RPMI7951 (cell line): ENCODE measurements at places on chromosomes 4 and X. TPM values are rescaled to one million over a fixed set of nuclear protein-coding genes. Genes with fewer than 3 reads are reported as not detected.

DCUN1D4 gene
- total RNA-seq = 24.6 and 25.8 TPM in 2 replicates

ARSJ gene
- total RNA-seq = 7.1 and 10.5 TPM in 2 replicates

LDB2 gene
- total RNA-seq = 0.24 and 0.98 TPM in 2 replicates

EFNB1 gene
- total RNA-seq = 10.1 and 15.1 TPM in 2 replicates

ZCCHC12 gene
- total RNA-seq = not detected in 2 replicates

PRRG1 gene
- total RNA-seq = 11.9 and 12.6 TPM in 2 replicates

DNA sequence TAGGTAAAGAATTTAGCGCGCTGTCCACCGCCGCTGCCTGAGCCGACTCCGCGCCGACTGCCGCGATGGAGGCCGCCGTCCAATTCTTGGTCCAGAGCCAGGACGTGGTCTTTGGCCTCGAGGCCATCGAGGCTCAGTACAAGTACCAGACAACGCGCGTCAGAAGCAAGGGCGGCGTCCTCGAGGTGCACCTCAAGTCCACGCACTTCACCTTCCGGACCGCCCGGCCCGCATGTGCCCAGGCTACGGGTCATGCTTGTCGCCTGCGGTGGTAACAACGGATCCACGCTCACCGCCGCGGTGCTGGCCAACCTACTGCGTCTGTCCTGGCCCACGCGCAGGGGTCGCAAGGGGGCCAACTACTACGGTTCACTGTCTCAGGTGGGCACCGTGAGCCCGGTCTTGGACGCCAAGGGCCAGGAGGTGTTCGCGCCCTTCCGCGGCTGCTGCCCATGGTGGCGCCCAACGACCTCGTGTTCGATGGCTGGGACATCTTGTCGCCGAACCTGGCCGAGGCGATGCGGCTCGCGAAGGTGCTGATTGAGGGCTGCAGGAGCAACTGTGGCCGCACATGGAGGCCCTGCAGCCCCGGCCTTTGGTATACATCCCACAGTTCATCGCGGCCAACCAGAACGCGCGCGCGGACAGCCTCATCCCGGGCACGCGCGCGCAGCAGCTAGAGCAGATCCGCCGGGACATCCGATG, 128.0 kb downstream of the ANAPC4 start:
- DNase-seq = no peak

- DNase-seq = no peak
Measured at GRCh38 chrX:81206476-81206875, 4.6 kb downstream of the SH3BGRL start.

- no peak for DNase-seq
Measured at GRCh38 chr4:110415478-110415877, 60.5 kb upstream of the ENPEP start.

DNA sequence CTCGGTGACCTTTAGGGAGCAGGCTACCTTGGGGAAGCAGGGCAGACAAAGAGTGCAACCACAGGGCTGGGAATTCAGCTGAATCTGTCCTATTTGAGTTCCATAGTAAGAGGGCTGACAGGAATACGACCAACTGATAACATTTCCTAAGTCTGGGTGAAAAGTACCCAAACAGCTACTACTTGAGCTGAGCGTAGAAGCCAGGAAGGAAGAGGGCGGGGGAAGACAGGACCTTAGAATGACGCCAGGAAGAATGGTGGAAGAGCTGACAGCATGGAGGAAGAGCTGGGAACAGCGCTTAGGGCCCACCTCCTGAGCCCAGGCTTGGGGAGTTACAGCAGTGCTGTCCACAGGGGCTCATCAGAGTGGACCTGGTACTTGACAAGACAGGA, 14.4 kb downstream of the MECP2 start:
- no peak for DNase-seq

DNA sequence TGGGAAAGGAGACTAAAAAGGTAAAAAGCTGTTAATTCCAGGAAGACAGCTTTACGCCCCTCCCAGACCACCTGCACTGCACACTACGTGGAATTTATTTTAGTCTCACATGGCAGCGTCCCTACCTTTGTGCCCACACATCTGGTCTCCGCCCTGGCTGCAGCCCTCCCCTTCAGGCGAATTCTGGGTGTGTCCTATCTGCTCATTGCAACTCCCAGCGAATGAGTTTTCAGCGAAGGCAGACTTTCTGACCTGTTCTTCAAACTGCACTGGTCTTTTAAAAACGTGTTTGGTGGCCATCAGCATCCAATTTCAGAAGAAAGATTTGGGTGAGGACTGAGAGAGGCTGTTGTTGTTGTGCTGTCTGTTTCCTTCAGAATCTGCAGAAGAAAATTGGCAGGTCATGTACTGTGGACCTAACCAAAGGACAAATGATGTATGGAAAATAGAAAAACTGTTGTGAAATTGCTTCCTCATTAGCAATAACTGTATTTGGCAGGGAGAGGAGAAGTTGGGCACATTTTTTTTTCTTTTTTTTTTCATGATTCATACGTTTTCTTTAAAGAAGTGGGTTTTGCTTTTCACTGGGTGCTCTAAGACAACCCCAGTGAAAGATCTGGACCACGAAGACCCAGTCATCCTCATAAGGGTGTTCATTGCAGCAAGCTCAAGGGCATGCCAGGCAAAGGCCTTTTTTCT, 4.2 kb downstream of the TLR8 start:
- no peak for DNase-seq

- DNase-seq = no peak
Measured at GRCh38 chr4:53646795-53647194, 55.5 kb upstream of the LNX1 start.

DNA sequence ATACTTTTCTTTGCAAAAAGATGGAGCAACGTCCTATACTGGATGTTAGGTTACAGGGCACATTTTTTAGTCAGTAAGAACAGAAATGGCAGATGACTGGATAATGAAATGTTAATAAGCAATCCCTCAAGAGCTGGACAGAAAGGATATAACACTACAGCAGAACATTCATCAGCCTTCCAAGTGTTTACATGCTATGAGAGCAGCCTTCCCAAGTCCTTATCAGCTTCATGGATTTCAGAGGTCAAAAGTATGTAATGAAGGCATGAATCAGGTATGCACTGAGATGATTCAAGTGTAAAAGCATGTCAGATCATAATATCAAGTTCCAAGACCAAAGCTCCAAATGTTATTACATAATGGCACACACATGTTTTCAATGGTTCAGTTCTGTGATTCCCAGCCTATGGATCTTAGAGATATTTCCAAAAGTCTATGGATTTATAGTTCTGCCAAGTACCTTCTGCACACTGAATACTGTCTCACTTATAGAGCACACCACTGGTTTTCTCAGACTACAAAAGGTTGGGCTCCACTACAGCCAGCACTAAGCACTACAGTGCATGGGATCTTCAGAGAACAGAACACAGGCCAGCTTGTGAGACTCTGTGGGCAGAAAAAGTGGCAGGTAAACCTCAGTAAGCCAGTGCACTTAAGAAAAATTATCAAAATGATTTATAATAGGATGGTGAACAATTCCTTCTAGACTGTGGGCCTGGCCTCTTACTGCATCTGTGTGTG, 49.2 kb downstream of the GPC4 start:
- DNase-seq = no peak

- no peak for DNase-seq
Measured at GRCh38 chrX:85024044-85024443, 20.4 kb downstream of the APOOL start.

DNA sequence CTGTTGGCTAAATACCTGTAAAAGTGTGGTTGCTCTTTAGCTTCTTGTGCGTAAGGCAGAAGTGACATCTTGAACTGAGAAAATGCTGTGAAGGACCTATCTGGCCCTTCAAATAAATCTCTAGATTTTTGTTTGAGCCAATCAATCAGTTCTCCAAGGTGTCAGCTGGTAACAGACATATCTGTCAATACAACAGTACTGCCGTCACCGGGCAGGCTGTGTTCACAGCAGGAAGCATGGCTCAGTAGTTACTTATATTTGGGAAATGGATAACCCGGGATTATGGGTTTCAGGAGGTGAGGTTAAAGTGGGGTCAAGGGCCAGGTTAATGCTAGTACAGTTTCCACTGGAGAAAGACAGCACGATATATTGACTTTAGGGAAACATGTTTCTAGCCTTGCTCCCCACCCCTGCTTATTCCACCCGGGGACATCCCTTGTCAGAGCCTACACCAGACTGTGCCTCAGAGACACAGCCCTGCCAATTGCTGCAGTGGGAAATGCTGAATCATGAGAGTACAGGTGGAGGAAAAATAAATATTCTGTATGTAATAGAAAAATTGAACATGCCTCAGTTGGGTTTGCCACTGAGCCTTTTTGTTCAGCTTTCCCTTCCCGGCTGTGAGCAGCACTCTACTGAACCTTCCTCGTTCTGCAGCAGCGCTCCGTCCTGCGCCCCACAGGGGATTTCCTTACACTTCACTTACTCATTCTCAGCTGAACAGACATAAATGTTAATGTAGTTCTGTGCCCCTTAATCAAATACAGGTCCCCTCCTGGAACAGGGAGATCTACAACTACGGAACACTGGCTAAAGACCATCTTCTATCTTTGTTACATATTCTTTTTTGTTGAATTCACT, 121.1 kb downstream of the MGST2 start:
- no peak for DNase-seq

DNA sequence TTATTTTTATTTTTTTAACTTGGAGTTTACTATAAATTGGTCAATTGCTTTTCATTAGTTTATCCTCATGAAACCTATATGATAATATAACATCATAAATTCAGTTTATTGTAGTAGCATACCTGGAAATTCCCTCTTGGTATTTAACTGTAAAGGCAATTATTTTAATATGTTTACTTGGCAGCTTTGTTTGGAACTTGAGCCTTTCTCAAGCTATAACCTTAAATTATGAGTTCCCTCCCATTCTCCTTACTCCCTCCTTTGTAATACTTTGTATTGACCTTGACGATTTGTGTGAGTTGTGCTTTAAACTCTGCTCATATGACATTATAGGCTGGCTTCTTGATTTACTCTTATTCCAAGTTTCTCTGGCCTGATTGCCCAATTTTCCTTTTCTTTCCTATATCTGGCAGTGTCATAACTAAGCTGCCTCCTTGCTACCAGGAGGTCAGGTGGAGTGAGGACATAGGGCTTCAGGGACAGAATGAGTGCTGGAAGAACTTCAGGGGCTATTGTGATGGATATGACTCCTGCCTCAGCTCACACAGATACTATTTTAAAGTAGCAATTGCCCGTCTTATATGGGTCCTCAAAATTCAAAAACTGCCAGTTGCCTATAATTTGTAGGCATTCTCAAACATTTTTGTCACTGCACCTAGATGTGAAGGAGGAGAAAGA, 77.7 kb downstream of the RAP1GDS1 start:
- no peak for DNase-seq

- no peak for DNase-seq
Measured at GRCh38 chr4:147090486-147090885, 144.8 kb upstream of the TTC29 start.

DNA sequence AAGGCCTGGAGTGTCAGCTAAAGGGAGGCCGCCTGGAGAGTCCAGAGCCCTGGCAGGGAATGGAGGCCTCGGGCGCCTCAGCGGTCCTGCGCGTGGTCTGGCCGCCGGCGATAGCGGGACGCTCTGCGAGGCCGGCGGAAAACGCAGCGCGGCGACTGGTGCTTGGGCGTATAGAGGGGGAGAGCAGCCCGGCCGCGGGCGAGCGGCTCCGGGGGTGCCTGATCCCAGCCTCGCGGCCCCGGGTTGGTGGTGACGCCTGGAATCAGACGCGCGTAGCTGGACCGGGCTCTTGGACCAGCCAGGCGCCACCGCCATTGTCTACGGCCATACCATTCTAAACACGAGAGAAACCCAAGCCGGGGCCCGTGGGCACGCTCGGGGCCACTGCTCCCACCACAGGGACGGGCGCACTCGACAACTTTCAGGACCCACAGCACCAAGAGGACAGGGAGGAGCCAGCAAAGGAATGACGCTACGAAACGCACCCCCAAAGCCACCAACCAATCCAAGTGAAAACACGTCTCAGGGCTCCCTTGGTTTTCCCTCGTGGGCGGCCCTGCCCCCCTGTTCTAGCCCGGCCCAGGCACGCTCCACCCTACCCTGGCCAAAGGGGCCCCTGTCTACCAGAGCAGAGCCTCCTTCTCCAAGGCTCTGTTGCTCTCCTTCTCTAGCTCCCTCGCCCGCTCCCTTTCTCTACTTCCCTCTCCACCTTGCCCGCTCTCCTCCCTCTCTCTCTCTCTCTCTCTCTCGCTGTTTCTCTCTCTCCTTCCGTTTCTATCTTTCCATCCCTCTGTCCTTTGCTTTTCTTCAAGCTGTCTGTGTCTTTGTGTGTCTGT, 7.8 kb downstream of the FRG2 start:
- no peak for DNase-seq

DNA sequence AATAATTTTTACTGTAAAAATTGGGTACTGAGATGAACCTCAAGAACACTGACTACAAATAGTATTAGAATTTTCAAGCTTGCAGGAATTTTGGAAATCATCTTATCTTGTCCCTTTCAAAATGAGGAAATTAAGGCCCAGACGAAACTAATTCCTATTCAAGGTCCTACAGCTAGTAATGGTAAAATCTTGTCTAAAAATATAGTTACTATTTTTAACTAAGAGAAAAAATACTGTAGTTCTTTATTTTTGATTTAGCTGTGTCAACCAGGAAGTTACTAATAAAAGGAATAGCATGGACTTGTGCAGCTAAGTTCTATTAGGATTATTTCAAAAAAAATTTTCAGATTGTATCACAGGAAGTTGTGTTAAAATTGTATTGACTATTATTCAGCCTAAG, 12.7 kb downstream of the PRIMPOL start:
- DNase-seq = no peak

- no peak for DNase-seq
Measured at GRCh38 chr4:10161840-10162239, 45.2 kb upstream of the WDR1 start.

DNA sequence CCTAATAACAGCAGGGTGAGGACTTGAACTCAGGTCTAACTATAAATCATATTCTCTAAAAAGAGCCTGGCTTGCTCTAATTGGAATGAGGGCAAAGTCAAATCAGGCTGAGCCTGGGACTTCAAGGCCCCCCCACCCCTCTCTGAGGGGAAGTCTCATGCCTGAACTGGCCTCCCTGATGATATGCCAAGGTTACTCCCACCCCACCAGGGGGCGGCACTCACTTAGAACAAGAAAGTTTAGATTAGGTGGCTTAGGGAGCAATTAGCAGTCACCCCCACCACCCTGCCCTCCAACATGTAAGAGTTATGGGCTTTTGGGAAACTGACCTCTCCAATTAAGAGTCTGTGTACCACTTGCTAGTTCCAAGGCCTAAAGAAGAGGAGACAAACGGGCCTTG, 2.7 kb downstream of the FOXO4 start:
- DNase-seq = peak; percentile 52

DNA sequence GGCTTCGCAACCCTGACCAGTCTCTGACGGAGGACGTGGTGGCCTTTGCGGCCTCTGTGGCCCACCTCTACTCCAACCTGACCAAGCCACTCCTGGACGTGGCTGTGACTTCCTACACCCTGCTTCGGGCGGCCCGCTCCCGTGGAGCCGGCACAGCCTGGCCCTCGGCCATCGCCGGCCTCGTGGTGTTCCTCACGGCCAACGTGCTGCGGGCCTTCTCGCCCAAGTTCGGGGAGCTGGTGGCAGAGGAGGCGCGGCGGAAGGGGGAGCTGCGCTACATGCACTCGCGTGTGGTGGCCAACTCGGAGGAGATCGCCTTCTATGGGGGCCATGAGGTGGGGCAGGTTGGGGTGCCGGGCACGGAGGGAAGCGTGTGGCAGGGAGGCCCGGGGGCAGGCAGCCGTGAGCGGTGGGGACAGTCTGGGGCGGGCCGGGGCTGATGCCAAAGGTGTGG, 1.2 kb downstream of the ABCD1 start:
- DNase-seq = no peak
